Thymus (tissue), 14 donors: ENCODE measurements at places on chromosomes 5 and 9.

DNA sequence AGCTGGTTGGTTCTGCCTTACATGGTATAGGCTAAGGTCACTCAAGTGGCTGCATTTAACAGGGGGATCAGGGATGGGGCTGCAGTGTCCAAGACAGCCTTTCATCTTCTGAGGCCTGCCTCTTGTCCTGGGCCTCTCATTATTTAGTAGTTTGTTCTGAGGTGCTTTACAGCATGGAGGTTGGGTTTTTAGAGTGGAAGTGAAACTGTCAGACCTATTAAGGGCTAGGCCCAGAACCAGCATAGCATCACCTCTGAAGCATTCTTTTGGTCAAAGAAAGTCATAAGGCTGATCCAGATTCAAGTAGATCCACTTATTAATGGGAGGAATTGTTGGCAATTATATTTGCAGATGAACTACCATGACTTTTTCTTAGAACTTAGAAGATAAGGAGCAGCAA is 146.0 kb upstream of the NMUR2 start:
- no peak for DNase-seq

DNA sequence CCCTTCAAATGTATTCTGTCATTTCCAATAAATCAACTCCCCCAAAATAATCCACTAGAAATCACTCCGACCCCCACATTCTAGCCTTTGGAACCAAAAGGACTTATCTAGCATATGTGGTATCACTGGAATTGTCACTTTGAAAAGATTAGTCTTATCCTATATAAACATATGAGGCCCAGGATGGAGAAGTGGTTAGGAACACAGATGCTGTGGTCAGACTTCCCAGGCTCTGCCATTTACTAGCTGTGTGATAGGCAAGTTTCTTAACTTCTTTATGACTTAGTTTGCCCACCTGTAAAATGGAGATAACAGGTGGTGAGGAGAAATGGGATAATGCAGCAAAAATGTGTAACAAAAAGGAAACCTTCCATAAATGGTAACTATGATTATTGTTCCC is 62.0 kb upstream of the GLRX start:
- DNase-seq: no peak

DNA sequence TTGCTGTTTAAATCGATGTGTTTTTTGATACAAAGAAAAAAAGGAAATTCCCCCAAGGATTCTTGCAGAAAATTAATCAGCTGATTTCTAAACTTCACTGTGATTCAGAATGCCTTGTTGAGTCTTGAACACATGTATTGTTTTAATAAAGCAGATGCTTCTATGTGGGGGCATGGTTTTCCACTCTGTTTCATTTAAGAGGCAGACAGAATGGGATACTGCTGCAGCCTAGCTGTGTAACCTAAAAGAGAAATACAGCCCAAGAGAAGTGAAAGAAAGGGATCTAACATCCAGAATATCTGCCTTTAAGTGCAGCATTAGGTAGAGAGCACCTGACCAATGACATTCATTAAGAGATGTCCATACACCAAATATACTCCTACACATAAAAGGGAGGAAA is 365.1 kb upstream of the CCNH start:
- DNase-seq: no peak

DNA sequence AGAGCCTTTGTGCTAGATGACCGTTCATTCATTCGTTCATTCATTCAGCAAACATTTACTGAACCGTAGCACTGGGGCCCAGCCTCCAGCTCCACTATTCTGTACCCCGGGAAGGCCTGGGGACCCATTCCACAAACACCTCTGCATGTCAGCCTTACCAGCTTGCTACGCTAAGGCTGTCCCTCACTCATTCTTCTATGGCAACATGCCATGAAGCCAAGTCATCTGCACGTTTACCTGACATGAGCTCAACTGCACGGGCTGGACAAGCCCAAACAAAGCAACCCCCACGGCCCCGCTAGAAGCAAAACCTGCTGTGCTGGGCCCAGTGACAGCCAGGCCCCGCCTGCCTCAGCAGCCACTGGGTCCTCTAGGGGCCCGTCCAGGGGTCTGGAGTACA is 6.0 kb downstream of the CEL start:
- no peak for DNase-seq

DNA sequence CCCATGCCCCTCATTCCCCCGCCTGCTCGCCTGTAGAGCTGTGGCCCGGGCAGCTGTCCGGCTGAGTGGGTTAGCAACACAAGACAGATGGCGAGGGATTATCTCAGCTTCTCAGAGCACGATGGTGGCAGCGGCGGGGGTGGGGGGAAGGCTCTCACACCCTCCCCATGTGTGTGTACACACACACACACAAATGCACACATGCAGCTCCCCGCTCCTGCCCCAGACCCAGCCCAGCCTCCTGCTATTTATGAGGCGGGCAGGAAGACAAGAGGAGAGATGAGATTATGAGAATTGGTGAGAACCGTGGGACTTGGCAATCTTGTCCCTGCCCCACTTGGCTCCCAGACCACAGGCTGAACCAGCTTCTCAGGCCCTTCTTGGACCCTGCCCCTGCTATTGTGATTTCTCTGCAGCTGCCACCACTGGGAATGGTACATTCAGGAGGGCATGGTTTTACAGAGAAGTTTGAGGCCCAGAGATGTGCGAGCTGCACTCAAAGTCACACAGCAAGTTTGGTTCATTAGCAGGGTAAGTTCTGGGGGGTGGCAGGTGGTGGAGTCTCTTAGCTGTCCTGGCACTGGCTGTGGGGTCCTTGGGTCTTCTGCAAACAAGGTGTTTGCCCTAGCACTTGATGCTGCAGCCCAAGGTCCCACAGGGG is 51.0 kb upstream of the PSD2 start:
- no peak for DNase-seq

DNA sequence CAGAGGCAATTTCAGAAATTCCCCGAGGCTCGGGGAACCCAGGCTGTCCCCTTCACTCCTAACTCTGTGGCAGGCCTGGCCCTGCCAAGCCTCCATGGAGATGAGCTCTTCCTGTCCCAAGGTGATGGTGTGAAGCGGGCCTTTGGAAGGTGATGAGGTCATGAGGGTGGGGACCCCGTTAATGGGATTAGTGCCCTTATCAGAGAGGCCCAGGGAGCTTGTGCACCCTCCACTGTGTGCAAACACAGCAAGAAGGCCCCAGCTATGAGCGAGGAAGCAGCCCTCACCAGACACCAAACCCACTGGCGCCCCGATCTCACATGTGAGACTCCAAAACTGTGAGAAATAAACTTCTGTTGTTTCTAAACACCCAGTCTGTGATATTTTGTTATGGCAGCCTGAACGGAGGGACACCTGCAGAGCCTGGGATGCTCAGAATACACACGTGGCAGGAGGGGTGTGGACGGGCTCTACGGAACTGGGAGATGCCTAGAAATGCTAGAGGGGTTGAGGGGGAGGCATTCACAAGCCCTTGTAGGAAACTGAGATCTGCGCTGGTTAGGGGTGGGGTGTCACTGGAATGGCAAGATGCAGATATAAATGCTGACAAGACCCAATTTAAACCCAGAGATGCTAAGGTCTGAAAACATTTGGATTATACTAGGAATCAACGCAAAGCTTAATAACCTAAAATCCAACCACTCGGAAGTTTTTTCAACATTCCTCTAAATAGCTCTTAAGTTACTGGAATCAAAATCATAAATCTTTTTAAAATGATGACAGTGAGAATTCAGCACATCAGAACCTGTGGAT is 46.9 kb downstream of the ADAMTS2 start:
- no peak for DNase-seq

- DNase-seq: no peak
Observed at GRCh38 chr5:137901011-137901817, 12.0 kb downstream of the PKD2L2 start.

GRCh38 chr9:127349483-127350113 is 47.4 kb upstream of the SLC2A8 start:
- no peak for DNase-seq

GRCh38 chr5:16812911-16813310 is 123.2 kb downstream of the MYO10 start:
- no peak for DNase-seq

GRCh38 chr5:95414451-95414850 is 23.3 kb downstream of the FAM81B start:
- DNase-seq: no peak

GRCh38 chr5:55035480-55035879 is 11.4 kb downstream of the GZMK start:
- DNase-seq: no peak

GRCh38 chr9:69495296-69495695 is 170.3 kb downstream of the ENTREP1 start:
- no peak for DNase-seq

- no peak for DNase-seq
Observed at GRCh38 chr5:178547753-178548415, 42.3 kb downstream of the COL23A1 start.

GRCh38 chr5:128083033-128083810 is at the start of gene SLC12A2:
TSS of gene SLC12A2 (plus strand) at chr5:128083766. CDS start at chr5:128083955, 189 bp downstream.
- peak; percentile 94 for DNase-seq

- no peak for DNase-seq
Observed at GRCh38 chr5:131634238-131634637, 791 bp downstream of the RAPGEF6 start.

DNA sequence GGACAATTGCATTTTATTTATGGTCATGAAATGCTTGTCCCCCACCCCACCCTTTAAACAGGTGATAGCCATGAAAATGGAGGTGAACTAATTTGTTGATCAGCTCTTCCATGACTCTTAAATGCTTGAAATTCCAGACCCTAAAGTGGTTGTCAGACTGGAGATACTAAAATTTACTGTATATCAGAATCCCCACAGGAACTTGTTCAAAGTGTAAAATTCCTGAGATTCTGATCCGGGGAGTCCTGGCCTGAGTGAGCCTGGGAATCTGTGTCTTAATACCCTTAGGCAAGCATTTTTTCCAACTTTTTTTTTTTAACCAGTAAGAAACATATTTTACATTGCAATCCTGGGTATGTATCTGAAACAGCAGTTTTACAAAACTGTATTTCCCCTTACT is 4.7 kb downstream of the SKP2 start:
- no peak for DNase-seq

DNA sequence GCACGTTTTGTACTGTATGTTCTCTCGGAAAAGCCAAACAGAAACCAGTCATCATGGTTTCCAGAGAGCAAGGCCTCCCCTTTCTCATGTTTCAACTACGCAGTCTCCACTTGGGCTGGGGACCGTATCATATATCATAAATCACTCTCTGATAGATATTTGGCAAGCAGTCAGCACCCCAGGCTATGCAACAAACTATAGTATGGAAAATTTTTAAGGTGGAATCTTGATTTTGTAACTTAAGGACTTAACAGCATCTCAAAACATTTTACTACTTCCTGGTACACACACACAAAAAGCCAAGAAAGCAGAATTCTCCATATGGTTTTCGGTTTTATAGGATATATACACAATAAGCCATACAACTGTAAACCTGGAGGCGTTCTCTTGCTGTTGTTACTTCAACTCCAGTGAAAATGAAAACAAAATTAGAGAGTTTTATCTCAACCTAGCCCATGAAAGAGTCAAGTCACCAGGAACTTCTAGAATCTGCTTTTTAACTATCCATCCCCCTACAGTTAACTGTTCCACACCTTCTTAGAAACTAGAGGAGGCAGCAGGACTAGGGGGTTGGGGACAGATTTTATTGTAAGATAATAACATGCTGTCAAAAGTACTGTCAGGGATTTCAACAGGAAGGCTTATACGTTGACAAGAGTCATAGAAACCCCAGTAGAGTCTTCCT is 283.4 kb downstream of the NFIB start:
- no peak for DNase-seq

GRCh38 chr5:16160706-16161105 is 18.9 kb downstream of the MARCHF11 start:
- DNase-seq: peak; percentile 9

- no peak for DNase-seq
Observed at GRCh38 chr9:135134268-135135022, 47.0 kb downstream of the OLFM1 start.

DNA sequence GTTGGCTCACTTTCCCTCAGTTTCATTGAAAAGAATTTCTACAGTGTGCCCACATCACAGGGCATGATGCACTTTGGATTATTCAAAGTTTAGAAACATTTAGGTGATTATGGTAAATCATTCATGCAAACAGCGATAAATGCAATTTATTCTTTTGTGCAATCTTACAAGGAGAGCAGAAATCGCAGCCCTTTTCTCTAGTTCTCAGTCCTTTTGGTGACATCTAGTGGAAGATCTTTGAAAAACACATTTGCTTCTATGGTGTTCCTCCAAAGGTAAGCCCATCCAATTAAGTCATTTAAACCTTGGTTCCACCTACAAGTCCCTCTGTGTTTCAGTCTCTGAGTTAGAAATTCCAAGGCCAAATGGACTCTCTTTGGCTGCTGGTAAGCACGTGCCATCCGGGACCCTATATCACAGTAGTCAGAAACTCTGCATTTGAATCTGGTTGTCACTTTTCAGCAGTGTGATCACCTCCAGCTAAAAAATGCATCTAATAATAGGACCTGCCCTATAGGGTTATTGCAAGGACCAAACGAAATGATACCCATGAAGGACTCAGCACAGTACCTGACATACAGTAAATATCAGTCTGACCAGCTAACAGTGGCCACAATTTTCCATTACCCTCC is 66.4 kb downstream of the MACROH2A1 start:
- peak; percentile 72 for DNase-seq

DNA sequence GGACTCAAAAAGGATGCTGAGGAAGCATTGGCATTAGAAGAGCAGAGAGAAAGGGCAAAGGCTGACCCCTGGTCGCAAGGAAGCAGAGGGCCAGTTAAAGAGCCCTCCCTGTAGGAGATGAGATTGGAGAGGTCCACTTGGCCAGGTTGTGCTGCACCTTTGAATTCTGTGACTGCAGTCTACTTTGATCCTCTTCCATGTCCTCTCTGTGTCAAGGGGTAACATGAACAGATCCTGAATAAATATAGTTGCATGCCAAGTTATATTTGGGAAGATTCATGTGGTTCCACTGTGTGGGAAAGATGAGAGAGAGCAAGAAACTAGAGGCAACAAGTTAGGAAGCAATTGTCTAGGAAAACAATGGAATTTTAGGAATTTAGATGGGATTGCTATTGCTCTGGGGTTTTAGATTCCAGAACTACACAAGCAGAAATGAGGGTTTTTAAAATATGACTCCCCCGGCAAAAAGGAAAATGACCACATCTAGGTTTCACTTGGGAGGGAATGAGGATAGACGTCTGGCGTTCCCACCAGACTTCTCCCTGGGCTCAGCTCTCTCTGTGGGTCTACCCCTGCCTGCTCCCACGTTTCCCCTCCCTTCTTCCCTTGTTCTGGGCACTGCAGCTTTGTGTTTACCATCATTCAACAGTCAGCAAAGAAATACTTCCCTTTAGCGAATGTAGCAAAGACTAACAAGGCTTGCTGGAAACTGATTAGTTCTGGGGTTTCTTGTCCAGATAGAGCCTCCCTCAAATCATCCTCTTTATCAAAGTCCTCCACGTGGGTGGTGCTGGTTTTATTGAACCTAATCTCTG is 63.6 kb downstream of the SNX18 start:
- no peak for DNase-seq

DNA sequence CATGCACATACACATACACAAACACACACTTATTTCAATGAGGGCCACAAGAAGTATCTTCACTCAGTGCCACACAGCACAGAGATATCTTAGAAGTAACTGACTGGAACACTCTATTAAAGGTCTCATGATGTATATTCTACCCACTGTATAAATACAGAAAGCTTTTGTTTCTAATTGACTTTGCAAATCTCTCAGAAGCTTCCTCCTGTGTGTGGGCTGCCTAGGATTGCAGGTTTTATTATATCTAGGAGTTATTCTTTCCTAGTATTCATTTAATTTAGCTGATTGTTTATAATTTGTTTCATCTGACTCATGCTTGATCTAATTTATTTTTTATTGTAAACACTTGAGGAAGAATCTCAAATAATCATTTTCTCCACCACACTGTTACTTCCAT is 262.4 kb upstream of the ACTBL2 start:
- DNase-seq: no peak
